ENCODE measurements at places on chromosomes 5 and 9.
A peak's percentile ranks its signal among the peaks of the same experiment; 100 is the strongest.

- DNase-seq: no peak
Measured at GRCh38 chr9:87099407-87099806, 152.1 kb upstream of the GAS1 start.

DNA sequence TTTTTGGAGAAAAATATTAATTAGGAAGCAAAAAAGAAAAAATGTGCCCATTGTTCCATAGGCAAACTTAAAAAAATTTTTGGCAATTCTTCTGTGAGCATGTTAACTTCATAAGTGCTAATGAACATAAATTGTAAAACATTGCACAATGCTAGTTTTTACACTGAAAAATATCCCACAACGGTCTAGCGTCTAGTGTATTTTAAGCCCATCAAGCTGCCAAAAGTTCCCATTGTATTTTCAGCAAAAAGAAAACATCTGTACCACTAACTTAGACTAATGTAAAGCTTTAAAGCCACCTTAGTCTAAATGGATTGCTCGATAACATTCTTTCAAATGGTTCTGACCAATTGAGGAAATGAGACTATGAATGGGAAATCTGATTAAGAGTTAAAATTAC is 2.8 kb downstream of the NR6A1 start:
- no peak for DNase-seq

- DNase-seq: no peak
Measured at GRCh38 chr5:75199071-75199470, 37.6 kb downstream of the ANKRD31 start.

DNA sequence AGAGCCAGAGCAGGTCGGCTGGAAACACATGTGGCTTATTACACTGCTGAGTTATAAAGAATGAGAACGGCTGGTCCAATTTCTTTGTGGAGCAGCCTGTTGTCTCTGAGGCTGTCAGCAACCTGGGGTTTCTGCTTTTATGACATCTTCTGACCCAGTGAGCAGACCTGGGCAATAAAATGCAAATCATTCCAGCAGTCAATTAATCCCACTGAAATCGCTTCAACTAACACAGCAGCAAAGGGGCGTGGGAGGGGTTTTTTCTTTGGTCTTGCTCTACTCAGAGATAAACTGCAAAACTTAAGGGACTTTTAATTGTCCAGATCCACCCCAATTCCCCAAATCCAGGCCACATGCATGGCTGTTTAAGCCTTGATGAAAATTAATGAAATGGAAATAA is 215.7 kb downstream of the SLIT3 start:
- DNase-seq: no peak

DNA sequence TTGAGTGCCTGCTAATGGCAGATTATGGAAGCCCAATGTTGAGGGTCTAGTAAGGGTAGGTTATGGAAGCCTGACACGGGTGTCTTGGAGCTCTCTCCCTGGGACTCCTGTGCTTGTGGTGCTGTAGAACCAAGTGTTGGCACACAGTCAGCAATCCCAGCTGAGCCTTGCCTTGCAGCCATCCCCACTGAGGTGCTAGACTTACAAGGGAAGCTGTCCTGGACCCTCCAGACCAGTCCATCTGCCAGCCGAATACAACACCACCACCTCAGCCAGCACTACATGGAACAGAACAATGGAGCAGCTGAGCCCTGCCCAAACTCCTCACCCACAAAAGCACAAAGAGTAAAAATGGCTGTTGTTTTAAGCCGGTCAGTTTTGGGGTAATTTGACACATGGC is 90.5 kb upstream of the DNAH5 start:
- DNase-seq: no peak

- DNase-seq: no peak
Measured at GRCh38 chr5:89105836-89106235, 222.9 kb upstream of the MEF2C start.

- DNase-seq: no peak
Measured at GRCh38 chr9:12666813-12667212, 26.4 kb upstream of the TYRP1 start.

GRCh38 chr9:120383999-120384924 is 195.7 kb downstream of the CDK5RAP2 start:
- no peak for DNase-seq

GRCh38 chr5:27171761-27172261 is 133.4 kb upstream of the CDH9 start:
- no peak for DNase-seq

GRCh38 chr5:93603078-93603792 is 20.2 kb downstream of the NR2F1 start:
- DNase-seq: no peak

DNA sequence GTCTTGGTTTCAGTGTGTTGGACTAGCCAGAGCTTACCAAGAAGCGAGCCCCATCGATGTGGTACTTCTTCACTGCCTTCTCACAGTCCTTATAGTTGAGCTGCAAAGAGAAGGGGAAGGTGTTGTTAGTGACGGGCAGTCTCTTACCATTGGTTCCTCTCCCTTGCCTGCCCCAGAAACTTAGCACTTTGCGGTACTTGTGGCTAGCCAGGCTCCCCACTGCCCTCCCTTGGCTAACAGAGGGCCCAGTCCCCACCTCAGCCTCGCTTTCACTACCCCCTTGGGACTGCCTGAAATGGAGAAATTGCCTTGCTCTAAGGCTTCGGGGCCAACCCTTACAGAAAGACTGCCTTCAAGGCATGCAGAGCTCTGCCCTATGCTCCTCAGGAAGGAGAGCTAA is 4.3 kb downstream of the LCP2 start:
- DNase-seq: peak; percentile 78

GRCh38 chr5:38467353-38468040 is 88.9 kb downstream of the LIFR start:
- DNase-seq: no peak

DNA sequence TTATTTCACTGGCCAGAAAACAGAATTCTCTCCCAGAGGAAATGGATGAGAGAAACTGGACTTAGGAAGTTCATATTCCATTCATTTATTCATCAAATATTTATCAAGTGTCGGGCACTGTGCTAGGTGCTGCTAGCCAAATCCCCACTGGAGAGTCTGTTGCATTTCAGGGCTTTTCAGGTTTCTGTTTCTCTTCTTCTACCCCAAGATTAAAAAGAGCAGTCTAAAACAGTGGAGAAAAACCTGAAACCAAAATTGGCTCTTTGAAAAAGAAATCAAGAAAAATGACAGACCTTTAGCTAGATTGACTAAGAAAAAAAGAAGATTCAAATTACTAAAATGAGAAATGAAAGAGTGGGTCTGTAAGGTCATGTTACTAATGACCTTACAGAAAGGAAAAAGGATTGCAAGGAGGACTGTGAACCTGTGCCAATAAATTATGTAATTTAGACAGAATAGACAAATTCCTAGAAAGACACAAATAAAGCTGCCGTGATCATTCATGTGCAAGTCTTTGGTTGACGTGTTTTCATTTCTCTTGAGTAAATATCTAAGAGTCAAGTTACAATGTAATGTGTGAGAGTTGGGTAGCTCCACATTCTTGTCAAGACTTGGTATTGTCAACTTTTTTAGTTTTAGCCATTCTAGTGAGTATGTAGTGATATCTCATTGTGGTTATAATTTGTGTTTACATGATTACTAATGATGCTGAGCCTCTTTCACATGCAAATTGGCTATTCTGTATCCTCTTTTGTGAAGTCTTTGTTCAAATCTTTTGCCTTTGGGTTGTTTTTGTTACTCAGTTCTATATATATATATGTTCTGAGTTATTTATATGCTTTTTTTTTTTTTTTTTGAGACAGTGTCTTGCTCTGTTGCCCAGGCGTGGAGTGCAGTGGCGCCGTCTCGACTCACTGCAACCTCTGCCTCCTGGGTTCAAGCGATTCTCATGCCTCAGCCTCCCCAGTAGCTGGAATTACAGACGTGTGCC is 23.7 kb downstream of the SNX30 start:
- DNase-seq: no peak

DNA sequence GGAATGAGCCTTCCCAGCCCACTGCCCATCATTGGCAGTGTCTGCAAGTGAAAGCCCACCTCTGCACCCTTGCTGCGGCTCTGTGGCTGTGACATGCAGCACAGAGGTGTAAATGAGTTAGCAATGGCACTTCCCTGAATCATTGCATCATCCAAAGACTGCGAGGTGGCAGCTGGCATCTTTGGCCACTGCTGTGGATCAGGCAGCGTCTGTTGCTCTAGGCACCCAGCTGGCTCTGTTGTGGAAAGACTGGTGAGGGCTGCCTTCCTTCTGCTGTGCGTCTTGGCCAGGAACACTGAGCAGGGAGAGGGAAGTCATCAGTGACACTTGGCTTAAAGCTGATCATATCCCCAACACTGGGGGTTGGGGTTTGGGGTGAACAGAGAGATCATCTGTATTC is 64.5 kb downstream of the MFAP3 start:
- no peak for DNase-seq

- DNase-seq: no peak
Measured at GRCh38 chr9:68780380-68780712, 75.3 kb downstream of the PIP5K1B start.

DNA sequence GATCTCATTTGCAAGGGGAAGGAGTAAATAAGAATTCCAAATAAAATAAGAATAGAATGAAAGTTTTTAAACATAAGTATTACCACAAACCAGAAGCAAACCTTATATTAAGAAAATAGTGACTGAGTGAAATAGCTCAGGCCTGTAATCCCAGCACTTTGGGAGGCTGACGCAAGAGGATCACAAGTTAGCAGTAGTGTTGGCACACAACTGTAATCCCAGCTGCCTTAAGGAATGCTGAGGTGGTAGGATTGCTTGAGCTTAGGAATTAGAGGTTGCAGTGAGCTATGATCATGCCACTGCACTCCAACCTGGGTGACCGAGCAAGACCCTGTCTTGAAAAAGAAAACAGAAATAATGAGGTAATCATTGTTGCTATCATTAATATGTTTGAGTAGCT is 47.0 kb downstream of the APC start:
- DNase-seq: no peak

DNA sequence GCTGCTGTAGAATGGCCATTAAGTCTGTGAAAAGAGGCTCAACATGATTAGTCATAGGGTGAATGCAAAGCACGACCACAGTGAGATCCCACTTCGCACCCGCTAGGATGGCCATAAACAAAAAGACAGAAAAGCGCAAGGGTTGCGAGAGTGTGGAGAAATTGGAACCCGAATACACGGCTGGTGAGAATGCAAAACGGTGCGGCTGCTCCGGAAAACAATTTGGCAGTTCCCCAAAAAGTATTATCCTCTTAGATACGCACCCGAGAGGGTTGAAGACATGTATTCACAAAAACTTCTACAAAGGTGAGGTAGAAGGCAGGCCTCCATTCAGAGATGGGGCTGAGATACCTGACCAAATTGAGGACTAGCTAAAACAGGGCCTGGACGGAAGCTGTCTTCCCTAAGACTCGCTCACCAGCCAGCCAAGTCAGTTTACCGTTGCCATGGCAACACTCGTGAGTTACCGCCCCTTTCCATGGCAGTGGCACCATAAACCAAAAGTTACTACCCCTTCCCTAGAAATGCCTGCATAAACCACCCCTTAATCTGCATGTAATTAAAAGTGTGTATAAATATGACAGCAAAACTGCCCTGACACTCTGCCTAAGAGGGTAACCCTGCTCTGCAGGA is 726 bp upstream of the PSMB7 start:
- DNase-seq: no peak

- DNase-seq: no peak
Measured at GRCh38 chr9:91663858-91664257, 240.2 kb upstream of the NFIL3 start.

- DNase-seq: no peak
Measured at GRCh38 chr9:32382565-32383320, 1.7 kb upstream of the ACO1 start.

DNA sequence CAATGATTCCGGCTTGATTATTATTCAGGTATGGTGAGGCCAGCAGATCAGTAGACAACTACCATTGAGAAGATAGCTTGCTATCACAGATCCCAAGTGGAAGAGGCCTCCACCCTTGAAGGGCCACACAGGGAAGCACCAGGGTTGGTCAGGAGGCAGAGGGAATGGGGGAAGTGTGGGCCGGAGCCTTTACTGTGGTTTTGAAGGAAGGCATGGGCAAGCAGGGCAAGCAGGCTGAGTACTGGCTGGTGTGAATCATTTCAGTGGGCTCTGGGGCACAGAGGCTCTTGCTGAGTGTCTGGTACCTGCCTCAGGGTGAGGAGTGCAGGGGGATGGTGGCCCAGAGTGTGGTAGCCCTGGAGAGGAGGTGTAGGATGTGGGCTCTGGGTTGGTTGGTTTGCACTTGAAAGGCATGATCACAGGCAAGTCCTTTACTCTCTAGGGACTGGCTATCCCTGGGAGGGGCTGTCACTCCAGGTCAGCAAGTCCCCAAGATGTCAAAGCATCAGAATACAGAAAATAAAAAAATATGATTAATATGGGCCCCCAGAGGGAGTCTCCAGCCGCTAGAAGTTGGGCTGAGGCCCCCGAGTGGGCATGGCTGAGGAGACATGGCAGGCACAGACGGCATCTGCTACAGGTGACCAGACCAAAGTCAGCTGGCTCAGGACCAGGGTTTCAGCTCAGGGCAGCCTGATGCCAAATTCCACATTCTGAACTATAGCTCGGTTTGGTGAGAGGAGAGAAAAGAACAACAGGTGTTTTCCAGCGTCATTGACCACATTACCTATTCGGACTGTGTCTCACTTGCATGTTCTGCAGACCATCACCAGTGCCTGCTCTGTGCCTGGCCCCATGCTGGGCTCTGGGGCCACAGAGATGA is 9.7 kb upstream of the SUSD3 start:
- DNase-seq: no peak

DNA sequence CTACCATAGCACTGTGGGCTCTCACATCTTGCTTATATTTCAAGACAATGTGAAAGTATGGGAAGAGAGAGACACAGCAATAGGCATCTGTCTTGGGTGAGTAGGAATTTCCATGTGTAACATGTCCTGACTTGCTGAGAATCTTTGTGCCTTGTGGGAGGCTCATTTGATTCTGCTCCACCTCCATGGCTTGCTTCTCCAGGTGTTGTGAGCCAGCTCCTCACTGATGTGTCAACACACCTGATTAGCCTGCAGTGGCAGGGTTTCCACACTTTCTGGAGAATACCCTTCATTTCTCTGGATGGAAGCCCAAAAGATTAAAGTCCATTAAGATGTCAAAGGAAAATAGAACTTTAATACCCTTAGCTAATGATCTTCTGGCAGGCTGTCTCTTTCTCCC is 613.6 kb downstream of the ZNF608 start:
- no peak for DNase-seq

- no peak for DNase-seq
Measured at GRCh38 chr5:30108051-30108450, 1085.4 kb upstream of the CDH6 start.

GRCh38 chr5:173494446-173494845 is 122.0 kb downstream of the BOD1 start:
- no peak for DNase-seq

GRCh38 chr9:137784046-137784445 is 93.5 kb upstream of the CACNA1B start:
- no peak for DNase-seq

DNA sequence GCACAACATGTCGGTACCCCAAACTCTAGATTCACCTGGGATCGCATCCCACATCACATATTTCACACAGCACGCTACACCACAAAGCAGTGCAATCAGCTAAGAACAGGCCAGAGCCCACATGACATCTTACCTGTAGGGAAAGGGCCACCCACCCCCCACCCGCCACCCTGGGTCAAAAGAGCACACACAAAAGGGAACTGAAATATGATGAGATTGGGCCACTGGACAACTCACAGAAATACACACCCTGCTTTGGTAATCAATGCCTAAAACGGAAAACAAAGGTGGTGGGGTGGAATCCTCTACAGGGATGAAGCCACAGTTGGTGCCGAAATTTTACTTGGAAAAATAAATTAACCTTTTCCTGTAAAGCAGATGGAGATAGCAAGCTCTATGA is 13.1 kb downstream of the RETREG1 start:
- no peak for DNase-seq

GRCh38 chr5:61918611-61919010 is 387.4 kb upstream of the KIF2A start:
- DNase-seq: no peak

- no peak for DNase-seq
Measured at GRCh38 chr9:25716220-25716872, 38.1 kb upstream of the TUSC1 start.

Data from activated CD4-positive, alpha-beta memory T cell treated with anti-CD3 and anti-CD28 coated beads for 36 hours (primary cell).